GM20000 (cell line): ENCODE measurements at places on chromosomes 16 and 17.
A peak's percentile ranks its signal among the peaks of the same experiment; 100 is the strongest.

DNA sequence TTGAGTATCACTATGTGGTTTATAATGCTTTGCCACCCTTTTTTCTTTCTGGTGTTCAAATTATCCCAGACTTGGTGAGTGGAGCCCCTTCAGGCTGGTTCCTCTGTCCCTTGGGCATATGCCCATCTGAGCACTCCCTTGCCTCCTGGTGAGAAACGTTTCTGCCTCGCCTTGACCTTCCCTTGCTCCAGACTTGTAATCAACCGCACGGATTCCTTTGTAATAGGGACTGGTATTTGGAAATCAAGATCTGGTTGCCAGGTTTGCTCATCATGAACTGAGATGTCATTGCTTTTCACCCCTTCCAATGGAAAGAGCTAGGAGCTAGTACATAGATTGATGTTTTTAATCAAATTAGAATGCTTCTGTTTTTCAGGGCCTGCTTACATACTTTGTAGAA, 43.7 kb downstream of the SEC14L1 start:
- no peak for DNase-seq

- no peak for DNase-seq
Observed at GRCh38 chr17:69639096-69639495, 224.6 kb downstream of the MAP2K6 start.

GRCh38 chr17:44351464-44351863, 6.4 kb downstream of the GRN start:
- no peak for DNase-seq

- DNase-seq, result no peak
Observed at GRCh38 chr16:82720414-82720813, 93.6 kb downstream of the CDH13 start.

- DNase-seq, result peak; percentile 90
Observed at GRCh38 chr16:31507929-31508705, at the start of gene RUSF1. TSS of gene RUSF1 (minus strand) at chr16:31508391. CDS start at chr16:31508373, 18 bp downstream.

DNA sequence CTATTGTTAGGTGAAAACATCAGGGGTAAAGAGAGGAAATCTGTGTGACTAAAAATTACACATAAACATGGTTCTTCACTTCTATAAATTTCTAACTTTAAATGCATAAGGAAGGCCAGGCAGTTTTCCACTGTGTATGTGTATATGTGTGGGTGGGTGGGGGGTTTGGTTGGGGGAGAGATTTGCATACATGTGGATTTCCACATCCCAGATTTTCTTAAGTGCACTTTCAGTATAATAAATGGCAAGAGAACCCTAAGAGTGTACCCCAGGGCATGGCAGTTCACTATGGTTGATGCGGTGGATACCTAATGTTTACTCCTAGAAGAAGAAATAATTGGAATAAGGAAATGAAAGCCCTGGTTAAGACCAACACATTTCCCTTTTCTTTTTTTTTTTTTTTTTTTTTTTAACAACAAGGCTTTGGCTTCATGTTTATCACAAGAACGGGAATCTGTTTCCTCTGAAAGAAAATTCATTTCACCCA, 451.8 kb upstream of the CCL2 start:
- no peak for DNase-seq

DNA sequence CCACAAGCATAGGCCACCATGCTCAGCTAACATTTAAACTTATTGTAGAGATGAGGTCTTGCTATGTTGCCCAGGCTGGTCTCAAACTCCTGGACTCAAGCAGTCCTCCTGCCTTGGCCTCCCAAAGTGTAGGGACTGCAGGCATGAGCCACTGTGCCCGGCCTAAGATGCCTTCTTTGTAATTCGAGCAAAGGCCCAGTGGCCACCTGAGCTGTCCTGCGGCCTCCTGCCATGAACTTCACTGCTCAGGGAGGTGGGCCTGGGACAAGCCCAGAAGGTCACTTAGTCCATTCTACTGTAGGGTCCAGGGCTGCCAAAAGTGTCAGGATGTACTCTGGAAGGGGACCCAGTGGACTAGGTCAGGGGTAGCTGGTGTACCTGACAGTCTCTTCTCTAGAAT, 30.5 kb downstream of the DHX38 start:
- DNase-seq, result no peak

- no peak for DNase-seq
Observed at GRCh38 chr16:61937646-61938045, 98.6 kb downstream of the CDH8 start.

GRCh38 chr16:2155977-2156848, 631 bp downstream of the TRAF7 start:
- no peak for DNase-seq

DNA sequence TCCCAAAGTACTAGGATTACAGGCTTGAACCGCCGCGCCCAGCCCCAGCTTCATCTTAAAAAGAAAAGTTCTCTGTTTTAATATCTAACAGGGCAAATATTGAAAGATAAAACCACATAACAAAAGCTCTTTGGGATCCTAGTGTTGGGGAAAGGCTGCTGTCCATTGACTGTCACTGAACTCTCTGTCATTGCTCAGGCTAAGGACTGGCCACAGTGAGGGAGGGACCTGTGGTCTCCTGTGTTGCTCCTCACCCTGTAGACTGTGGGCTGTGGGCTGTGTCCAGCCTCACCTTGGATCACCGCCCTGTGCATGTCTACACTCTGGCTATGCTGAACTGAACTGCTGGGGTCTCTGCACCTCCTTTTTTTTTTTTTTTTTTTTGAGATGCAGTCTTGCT, 11.3 kb upstream of the PYDC1 start:
- no peak for DNase-seq

- no peak for DNase-seq
Observed at GRCh38 chr16:57127836-57128235, 35.5 kb downstream of the CPNE2 start.

GRCh38 chr17:83201206-83202001, 122.0 kb downstream of the METRNL start:
- no peak for DNase-seq

- no peak for DNase-seq
Observed at GRCh38 chr17:76239538-76240274, 587 bp downstream of the RNF157 start.

DNA sequence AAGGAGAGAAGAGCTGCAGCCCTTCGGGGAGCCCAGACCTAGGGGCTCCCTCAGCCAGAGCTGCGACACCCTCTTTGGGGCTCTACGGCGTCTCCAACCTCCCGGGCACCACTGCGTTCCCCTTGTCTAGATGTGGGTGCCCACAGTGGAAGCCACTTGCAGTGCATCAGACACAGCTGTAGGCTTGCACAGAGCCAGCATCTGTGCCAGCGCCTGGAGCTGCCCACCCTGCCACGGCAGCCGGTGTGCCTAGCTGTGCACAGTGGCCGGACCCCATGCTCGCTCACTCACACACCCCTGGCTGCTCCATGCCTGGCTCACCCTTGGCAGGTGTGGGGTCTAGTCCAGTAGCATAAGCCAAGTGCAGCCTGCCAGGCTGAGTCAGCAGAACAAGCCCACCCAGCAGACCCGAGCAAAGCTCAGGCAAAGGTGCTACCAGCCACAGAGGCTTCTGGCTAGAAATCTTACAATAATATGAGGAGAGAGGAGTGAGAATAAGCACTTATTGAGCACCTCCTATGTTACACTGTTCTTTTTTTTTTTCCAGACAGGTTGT, 12.9 kb upstream of the KDM8 start:
- DNase-seq, result no peak

DNA sequence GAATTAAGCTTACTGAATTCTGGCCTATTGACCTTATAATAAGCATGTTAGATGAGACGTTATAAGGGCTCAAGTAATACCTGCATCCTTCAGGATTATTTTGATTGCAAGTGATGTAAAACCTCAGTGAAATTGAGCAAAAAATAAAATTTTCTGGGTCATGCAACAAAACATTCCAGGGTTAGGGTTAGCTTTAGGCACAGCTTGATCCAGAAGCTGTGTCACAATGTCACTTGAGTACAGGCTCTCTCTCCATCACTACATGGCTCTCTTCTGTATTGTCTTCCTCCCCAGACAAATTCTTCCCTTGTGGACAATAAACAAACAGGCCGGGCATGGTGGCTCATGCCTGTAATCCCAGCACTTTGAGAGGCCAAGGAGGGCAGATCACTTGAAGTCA, 3.6 kb upstream of the NUP93 start:
- no peak for DNase-seq

DNA sequence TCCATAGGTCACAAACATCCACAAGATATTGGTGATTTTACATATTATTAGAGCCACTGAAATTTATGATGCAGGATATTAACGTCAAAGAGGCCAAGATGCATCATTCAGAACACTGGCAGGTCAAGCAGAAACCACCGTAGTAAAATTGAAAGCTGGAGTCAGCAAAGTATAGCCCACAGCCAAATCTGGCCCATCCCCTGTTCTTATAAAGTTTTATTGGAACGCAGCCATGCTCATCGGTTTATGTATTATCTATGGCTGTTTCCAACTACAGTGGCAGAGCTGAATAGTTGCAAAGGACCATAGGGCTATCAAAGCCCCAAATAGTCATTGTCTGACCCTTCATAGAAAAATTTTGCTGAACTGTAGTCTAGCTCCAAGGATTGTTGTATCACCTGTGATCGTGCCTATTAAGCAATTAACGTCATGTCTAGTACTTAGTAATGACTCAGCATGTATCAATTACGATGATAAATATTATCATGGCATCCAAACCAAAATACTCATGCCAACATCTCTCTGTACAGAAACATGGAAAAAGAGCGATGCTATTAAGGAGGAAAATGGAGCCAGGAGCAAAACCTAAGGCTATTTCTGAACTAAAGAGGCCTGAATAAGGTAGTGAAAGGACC, 165.6 kb downstream of the IRX3 start:
- no peak for DNase-seq

GRCh38 chr17:6577686-6578263, 21.4 kb upstream of the PITPNM3 start:
- DNase-seq, result no peak

GRCh38 chr17:67245694-67246402, 852 bp upstream of the HELZ start:
- DNase-seq, result peak; percentile 58

DNA sequence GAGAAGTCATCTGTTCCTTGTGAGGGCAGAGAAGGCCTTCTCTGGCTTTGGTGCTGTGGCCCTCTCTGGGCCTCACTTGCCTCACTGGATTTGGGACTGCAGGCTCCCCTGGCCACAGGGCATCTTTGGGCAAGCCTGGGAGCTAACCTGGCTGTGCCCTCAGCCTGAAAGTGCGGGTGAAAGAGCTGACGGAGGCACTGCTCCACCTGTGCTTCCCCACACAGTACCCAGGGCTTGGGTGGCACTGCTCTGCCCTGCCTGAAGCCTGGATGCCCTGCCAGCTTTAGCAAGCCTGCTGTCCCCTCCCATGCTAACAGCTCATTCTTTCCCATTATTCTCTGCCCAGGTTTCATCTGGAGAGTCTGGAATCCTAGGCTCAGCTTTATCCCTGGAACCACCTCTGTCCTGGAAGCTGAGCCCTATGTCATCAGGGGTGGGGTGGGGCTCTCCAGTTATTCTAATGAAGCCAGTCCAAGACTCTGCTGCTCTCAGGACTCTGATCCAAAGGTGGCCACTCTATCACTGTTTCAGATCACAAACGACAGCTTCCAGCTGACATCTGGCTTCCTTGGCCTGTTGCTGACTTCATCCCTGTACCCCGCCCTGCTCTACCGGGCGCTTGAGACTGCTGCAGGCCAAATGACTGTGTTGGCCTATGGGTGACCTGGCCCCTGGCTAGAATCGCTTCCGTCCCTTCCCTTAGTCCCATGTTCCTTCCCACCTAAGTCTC, 29.3 kb downstream of the HIC1 start:
- DNase-seq, result no peak

GRCh38 chr17:77959126-77959925, 823 bp downstream of the TNRC6C start:
- peak; percentile 35 for DNase-seq

- DNase-seq, result no peak
Observed at GRCh38 chr17:57810721-57811637, 38.9 kb downstream of the MRPS23 start.

GRCh38 chr16:72837846-72838585, 209.9 kb downstream of the ZFHX3 start:
- no peak for DNase-seq

- no peak for DNase-seq
Observed at GRCh38 chr17:8475781-8476180, 40.1 kb downstream of the NDEL1 start.

DNA sequence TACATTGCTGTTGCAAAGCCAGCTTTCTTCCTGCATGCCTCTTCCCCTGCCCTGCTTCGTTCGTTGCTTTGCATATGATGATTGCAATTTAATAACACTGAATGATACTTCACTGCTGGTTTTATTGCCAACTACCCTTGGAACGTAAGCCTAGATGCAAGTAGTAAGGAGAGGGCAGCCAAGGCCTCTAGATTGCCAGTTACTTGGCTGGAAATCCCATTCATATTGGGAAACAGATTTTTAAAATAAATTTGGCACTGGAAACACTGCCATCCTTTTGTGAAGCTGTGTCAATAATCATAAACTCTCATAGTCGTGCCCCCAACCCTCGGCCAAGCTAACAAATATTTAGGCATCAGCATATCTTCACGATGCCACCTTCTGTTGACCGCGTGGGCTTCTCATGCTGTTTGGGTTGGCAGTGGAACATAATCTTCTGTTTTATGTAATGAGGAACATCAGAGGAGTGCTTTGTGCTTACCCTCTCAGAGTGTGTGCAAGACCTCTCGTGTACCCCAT, 86.5 kb downstream of the MAP2K6 start:
- DNase-seq, result no peak

- DNase-seq, result no peak
Observed at GRCh38 chr16:57775661-57776469, 26.4 kb downstream of the KIFC3 start.

DNA sequence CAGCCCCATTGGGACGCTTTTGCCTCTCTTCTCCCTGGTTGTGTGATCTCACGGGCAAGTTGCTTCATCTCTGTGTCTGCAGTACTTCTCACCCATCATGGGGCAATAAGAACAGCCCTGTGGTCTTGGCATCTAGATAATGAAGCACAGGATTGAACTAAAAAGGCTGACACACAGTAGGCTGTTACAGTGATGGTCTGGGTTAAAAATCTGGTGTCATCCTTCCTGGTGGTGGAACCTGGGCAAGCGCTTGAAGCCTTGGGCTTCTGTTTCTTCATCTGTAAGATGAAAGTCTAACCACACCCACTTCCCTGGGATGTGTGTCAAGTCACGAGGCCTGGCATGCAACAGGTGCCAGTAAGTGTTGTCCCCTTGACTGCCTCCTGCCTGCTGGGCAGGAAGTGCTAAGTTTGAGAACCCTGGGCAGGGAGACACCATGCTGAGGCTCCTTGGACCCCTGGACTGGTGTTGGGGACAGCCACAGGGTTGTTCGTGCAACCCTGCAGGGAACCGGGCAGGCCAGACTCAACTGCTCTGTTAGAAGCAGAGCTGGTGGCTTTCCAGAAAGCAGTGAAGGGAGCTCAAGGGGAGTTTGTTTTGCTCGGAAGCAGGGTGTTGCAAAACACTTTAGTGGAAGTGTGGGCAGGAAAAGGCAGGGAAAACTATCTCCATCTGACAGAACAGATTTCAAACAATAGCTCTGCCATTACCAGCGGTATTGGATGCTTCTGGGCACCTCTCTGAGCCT, 5.9 kb upstream of the MAP2K3 start:
- DNase-seq, result no peak

DNA sequence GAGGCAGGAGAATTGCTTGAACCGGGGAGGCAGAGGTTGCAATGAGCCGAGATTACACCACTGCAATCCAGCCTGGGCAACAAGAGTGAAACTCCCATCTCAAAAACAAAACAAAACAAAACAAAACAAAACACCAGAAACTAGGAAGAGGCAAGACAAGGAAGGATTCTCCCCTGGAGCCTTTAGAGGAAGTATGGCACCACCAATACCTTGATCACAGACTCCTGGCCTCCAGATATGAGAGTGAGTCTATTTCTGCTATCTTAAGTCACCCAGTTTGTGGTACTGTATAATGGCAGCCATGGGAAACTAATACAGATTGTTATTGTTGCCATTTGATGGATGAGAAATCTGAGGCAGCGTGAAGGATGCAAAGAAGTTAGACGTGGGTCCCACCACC, 14.6 kb upstream of the CPPED1 start:
- DNase-seq, result no peak
